ENCODE measurements at places on chromosomes 2 and 18.

- no peak for DNase-seq
Observed at GRCh38 chr2:233828546-233829192, 25.7 kb downstream of the HJURP start.

- DNase-seq: no peak
Observed at GRCh38 chr2:85457877-85458316, 39.4 kb downstream of the SH2D6 start.

- no peak for DNase-seq
Observed at GRCh38 chr2:174787487-174788205, 23.4 kb upstream of the CHRNA1 start.

- DNase-seq: no peak
Observed at GRCh38 chr2:196520605-196521004, 118.9 kb upstream of the CCDC150 start.

DNA sequence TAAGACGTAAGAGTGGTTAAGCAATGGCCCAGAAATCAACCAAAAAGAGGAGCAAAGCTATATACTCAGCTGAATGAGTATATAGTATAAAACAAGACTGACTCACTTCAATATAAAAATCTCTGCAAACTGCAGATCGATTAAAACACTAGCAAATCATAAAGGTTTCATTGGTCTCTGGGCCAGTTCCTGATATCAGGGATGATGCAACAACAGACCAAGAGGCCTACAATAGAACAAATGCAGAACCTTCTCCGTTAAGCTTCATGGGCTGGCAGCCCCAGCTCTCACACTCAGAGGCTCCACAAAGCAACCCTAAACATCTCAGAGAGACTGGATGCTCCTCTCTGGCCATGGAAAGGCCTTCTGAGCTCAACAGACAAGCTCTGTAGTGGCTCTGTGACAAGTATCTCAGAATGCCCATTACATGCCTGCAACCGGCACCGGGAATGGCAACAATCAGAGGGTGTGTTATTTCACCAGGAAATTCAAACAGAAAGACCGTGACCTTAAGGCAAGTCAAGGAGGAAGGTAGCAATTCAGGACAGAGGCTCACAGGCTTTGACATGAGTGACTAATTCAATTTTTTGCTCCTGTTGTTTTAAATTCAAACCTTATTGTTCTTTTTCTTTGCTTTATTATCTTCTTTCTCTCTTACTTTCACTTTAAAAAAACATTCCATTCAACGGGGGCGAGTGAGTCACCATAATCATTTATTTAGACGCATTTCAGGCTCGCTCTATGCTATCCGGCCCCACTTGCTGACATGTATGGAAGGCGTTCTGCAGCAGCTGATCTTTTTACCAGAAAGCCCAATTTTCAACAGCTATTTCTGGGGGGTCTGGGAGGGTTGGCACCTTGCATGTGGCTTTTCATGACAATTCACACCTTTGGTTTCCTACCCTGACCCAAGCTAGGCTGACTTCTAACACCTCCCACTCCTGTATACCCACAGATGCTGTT, 15.1 kb downstream of the CYRIA start:
- DNase-seq: no peak

DNA sequence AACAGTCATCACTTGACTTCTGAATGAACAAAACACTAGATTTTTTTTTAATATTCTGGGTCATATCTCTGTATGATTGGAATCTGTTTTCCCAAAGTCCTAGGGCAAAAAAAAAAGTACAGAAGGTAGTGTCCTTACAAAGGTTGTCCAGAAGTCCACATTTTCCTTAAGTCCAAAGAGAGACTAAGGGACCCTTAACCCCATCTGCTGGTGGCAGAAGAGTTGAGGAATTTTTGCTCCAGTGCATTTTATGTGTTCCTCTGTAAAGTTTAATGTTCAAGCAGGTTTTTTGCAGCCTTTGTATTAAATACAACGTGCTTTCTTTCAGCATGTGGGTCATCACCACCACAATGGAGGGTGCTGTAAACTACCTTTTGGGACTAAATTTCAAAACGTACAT, 215.9 kb downstream of the SP3 start:
- DNase-seq: no peak

DNA sequence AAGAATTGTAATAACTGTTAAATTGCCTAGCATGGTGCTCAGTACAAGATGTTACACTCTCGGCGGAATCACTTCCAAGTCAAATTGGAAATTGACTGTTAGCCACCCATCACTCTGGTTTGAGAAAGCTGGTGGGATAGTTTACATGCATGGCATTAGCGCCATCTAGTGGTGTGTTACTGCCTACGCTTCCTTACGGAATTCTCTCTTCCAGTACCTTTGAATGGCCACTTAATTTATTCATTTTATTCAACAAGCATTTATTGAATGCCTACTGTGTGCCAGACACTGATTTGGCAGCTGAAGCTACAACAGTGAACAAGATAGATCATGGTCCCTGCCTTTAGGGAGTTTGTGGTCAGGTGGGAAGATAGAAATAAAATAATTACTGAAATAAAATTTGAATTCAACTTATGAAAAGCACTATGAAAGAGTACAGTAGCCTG, 171.2 kb downstream of the TMEM247 start:
- peak; percentile 39 for DNase-seq

GRCh38 chr2:172430678-172431077, 3.3 kb downstream of the ITGA6 start:
- no peak for DNase-seq

DNA sequence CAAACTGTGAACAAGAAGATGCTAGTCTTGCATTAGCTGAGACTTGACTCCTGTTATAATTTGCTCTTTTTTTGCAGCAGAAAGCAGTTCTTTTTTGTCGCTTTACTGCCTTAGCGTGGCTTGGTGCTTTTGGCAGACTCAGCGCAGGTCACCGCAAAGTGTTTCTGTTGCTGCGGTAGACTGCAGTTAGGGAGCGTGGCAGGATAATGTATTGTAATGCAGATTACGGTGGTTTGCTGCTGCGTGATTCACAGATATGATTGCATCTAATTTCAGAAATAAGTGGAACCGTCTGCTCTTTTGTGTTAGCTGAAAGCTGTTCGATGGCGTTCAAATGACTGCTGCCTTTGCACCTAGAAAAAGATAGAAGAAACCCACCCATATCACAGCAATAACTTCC, 131.6 kb upstream of the SATB2 start:
- DNase-seq: no peak

DNA sequence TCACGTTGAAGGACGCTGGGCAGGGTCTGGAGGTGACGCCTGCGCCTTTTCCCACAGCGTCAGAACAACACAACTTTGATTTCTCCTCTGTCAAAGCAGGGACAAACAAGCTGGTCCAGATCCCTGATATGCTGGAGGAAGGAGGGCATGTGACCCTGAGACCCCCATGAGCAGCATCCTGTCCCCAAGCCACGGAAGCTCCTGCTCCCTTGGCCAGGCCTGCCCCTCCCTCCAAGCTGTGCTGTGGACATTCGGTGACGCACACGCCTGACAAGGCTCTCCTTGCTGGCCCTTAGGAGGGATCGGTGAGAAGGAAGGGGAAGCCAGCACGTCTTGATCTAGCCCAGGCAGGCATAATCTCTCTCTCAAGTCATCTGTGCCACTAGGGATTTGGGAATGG, 11.3 kb downstream of the MLPH start:
- DNase-seq: no peak

DNA sequence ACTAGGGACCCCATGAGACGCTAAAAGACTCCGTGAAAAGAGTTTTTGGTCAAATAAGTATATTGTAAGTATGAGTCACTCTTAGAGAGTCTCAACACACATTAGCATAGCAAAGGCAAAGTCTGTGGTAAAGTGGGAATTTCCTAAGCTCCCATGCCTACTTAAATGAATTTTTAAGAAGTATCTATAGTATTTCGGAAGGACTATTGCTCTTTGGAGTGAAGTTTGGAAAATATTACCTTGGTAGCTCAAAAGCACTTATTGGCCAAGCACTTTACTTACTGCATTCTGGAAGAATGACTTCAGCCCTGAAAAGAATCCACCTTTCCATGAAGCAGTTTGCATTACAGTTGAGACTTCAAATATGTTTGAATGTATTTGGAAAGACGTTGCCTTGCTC, 57.1 kb downstream of the CAVIN2 start:
- no peak for DNase-seq

GRCh38 chr2:204407204-204408014, 137.9 kb upstream of the PARD3B start:
- no peak for DNase-seq

- DNase-seq: no peak
Observed at GRCh38 chr2:8028981-8029380, 652.9 kb upstream of the ID2 start.

DNA sequence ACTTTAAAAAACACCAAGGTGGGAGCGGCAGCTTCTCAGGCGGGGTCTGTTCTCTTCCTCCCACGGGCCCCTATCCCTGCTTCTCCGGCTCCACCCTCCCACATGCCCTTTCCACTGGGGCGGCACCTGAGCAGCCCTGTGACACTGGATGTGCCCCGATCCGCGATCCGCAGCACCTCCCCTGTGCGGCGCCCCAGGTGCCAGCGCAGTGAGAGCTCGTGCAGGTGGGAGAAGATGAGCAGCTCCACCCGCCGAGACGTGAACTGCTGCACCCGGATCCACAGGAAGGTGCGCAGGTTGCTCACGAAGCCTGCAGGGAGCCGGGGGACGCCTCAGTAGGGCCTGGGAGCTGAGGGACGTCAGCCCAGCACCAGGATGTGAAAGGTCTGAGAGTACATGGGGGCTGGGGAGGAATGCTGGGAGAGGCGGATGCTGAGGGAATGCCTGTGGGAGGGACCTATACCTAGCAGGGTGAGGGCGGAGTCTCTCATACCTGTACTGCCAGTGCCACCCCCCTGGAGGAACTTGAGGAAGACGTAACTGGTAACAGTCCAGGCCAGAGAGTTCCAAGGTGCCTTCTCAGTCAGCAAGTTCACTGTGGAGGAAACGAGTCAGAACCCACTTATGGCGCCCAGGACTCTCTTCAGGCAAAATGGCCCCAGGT, 2.8 kb downstream of the ABCB6 start:
- DNase-seq: no peak

GRCh38 chr18:61929881-61930640, 37.3 kb upstream of the RNF152 start:
- DNase-seq: no peak

DNA sequence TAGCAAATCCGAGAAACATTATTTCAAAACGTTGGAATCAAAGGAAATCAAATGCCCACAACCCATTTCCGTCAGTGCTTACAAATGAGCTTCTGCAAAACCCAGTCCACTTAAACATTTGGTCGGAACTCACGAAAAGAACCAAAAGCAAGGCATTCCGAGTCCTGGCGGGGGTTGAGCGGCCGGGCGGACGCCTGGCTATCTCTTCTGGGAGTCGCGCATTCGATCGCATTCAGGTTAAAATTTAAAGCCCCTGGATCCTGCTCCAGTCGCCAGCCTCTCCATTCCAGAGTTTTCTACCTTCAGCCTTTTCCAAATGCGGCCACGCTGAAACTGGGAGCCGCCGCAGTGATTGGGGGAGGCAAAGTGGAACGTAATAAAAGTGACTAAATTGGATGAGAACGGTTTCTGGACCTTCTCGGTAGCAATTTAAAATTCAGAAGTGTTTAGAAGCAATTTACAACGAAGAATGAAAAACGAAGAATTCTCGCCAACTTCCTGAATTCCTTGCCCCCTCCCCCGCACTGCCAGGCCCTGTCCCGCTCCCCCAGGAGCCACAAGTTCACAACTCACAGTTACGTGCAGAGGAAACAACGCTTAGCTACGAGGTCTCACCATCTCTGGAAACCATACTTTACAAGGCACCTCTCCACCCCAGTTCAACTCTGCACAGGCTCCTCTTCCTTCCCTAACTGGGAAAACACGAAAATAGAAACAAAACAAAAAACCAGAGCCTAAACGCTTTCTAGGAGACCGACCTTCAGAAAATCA, 1.7 kb upstream of the GATA6 start:
- DNase-seq: no peak

GRCh38 chr2:240727913-240728312, 36.2 kb downstream of the AQP12A start:
- DNase-seq: no peak

GRCh38 chr2:131641414-131642206, 113.9 kb downstream of the CCDC74A start:
- no peak for DNase-seq

DNA sequence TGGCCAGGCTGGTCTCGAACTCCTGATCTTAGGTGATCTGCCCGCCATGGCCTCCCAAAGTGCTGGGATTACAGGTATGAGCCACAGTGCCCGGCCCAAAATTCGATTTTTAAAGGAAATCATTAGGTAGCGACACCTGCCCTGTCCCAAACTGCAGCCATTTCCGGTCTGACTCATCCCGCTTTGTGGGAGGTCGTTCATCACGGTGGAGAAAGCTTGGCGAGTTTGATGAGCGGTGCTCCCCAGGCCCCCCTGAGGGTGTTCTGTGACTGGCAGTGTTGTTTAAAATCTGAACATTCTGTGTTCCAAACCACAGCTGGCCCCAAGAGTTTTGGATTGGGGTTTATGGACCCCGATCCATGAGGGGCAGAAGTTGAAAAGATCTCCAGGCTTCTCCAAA, 53.0 kb upstream of the GLI2 start:
- DNase-seq: no peak

DNA sequence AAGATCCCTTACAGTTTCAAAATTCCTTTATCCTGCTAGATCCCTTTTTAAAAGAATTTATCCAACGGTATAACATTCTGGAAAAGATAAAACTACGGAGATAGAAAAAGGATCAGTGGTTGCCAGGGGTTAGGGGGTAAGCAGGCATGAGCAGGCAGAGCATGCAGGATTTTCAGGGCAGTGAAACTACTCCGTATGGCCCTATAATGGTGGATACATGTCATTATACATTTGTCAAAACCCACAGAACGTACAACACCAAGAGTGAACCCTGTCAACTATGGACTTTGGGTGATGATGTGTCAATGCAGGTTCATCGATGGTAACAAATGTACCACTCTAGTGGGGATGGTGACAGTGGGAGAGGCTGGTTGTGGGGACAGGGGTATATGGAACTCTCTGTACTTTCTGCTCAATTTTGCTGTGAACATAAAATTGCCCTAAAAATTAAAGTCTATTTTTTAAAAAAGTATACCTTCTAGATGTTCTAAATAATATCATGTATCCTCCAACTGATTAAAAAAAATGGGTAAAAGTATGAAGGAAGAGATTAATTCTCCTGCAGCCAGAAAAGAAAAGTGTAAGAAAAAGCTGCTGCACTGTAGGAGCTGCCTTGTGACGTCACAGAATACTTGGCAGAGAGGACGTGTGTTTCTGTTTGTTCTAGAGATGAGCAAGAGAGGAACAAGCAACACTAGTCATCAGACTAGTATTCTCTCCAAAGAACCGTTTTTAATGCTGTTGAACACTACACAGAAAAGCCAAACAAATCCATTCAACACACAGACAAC, 23.6 kb downstream of the ANKRD44 start:
- DNase-seq: no peak
